ENCODE measurements at places on chromosomes 13 and 19.

- peak; percentile 41 for DNase-seq
Measured at GRCh38 chr19:55649268-55650125, 1.5 kb downstream of the CCDC106 start.

DNA sequence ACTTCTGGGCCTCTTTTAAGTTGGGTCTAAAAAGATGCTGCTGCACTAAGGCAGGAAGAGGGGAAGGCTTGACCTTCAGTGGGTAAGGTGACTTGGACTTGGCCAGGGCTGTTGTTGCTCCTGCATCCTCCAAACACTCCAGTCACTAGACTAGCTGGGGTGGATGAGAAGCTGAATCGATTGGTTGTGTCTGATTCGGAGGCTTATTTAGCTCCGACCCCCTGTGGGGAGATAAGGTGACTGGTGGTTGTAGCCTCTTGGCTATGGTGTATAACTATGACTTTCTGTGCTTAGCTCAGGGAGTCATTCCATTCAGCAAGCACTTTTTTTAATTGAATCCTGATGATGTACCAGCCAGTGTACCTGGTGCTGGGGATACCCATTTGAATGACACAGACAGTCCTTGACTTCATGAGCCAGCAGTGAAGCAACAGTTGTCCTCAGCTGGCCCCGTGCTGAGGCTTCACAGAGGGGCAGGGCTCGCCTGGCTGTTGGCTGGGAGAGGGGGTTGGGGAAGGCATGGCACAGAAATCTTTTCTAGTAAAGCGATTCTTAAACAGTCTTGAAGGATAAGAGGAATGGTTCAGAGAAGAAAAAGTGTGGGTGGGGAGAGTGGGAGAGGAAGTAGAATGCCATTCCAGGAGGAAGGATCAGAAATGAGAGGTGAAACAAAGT lies 9.9 kb downstream of the PCDH8 start:
- no peak for DNase-seq

- no peak for DNase-seq
Measured at GRCh38 chr13:84686973-84687372, 804.7 kb upstream of the SLITRK1 start.

DNA sequence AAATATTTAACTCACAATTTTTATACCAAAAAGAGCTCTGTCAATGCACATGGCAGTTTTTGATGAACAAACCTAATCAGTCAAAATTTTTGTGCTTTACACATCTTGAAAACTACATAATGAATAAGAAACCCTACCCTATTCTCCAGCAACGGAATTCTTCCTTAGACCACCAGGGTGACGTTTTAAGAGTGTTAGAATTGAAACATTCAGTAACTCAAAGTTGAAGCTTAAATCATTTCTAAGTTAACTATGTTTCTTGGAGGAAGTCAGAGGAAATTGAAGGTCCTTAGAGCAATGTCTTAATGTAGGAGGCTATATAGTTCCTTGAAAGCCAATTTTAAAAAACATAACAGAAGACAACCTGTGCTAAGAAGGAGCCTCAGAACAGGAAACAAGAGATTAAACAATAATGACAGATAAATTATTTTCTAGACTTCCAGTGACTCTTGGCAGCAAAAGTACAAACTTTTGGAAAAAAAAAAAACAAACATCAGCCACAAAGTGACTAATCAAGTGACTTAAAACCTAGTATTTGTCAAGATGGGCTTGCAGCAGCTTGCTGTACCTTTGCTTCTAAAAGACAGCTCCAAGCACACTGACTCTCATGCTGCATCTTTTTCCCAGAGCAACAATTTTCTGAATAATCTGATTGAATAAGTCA lies 6.2 kb downstream of the SPRY2 start:
- no peak for DNase-seq

GRCh38 chr13:59480396-59481259 lies 683.1 kb downstream of the DIAPH3 start:
- no peak for DNase-seq

- DNase-seq: no peak
Measured at GRCh38 chr13:48457578-48458242, 44.8 kb upstream of the LPAR6 start.

DNA sequence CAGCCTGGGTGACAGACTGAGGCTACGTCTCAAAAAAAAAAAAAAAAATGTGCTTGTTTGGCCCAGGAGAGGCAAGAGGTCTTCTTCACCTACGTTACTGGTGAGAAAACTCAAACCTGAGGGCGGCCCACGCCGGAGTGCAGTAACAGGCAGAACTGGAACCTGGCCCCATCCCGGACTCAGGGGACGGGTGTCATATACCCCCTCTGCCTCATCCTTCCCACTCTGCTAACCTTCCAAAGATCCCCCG lies 414 bp upstream of the ADAT3 start:
- DNase-seq: no peak

- DNase-seq: no peak
Measured at GRCh38 chr13:46633416-46633815, 80.4 kb downstream of the LRCH1 start.

GRCh38 chr19:48877855-48878195 lies 5.6 kb downstream of the PPP1R15A start:
- no peak for DNase-seq

DNA sequence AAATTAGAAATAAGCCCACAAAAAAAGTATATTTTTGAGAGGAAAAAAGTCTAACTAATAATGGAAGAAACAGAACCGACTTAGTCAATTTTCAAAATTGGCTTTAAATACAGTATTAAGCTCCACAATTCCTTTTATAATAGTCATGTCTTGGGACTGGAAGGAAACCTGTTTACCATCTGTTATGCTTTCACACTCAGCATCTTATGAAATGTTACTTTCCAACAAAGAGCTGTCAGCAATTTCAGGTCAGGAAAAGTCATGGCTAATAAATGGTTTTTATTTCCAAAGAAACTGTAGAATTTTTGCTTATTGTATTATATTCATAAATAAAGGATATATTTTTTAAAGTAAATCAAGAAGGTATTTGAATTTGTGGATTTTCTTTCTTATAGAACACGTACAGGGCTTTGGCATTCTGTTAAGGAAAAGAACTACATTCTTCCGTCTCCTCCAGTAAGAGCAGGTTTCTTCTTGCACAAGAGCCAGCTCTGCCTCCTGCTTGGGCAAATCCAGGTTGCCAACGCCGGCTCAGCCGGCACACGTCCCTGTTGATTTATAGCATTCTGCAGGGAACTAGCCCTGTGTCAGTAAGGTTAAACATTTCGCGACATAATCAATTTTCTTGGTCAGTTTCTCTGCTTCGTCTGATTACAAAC lies 52.9 kb upstream of the GPR12 start:
- no peak for DNase-seq

- no peak for DNase-seq
Measured at GRCh38 chr19:46201454-46202310, 27.9 kb upstream of the IGFL1 start.

- DNase-seq: no peak
Measured at GRCh38 chr13:95524264-95524901, 28.1 kb upstream of the CLDN10 start.

- no peak for DNase-seq
Measured at GRCh38 chr13:72456486-72456885, 270.9 kb downstream of the MZT1 start.

GRCh38 chr13:23392313-23392712 lies 41.2 kb downstream of the SACS start:
- no peak for DNase-seq

DNA sequence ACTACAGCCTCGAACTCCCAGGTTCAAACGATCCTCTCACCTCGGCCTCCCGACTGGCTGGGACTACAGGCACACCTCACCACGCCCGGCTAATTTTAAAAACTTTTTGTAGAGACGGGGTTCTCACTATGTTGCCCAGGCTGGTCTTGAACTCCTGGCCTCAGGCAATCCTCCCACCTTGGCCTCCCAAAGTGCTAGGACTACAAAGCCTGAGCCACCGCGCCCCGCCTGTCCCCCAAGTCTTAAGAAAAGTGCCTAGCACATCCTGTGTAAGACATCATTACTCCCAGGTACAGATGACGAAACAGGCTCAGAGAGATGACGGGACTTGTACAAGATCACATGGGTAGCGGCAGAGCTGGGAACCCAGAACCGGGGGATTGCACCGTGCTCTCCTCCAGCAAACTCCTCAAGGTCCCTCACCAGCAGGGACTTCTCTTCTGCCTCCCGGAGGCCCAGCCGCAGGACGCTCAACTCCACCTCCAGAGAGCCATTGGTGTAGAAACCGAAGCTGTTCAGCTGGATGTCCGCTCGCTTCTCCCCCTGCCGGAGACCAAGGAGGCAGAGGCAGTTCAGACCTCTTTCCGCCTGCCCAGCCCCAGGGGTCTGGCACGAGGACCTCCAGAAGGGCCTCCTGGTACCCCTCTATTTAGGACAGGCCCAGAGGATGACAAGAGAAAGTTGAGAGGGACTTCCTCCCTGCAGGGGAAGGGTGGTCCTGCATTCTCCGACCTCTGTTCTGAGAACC lies 1.0 kb downstream of the GPR108 start:
- peak; percentile 85 for DNase-seq

GRCh38 chr13:93355094-93355493 lies 128.5 kb downstream of the GPC6 start:
- no peak for DNase-seq

- DNase-seq: no peak
Measured at GRCh38 chr19:39277598-39277997, 9.4 kb downstream of the IFNL2 start.

GRCh38 chr19:35229601-35230000 lies 1.1 kb upstream of the FAM187B start:
- no peak for DNase-seq

- DNase-seq: no peak
Measured at GRCh38 chr13:20170921-20171320, 10.1 kb upstream of the GJA3 start.

GRCh38 chr19:19111967-19112580 lies 26.2 kb downstream of the TMEM161A start:
- no peak for DNase-seq

DNA sequence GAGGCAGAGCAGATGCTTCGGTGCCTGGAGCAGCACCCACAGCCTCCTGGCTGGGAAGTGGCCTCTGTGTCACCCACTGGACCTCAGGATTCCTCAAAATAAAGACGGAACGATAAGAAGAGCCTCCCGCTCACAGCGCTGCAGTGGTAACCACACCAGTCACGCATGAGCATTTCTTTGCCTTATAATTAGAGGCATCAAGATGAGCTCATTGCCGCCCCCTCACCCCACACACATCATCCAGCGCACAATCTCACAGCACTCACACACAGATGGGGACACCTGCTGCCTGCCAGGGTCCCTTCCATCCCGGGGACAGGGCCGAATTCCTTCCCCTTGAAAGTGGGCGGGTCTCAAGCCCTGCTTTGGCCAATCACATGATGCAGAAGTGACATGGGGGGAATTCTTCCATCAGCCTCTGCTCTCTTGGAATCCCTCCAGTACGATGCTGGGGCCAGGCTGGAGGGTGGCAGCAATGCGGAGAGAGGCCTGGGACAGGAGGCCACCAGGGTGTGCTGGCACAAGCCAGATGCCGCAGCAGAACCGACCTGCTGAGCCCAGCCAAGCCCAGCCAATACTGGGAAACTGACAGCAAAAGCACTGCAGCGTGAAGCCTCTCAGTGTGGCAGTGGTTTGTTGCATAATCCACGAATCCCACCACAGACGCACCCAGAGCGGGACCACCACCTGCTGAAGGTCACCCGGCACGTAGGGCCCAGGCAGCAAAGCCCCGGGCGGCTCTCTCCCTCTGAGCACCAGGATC lies 16.0 kb downstream of the PIP5K1C start:
- DNase-seq: peak; percentile 32

GRCh38 chr19:43337737-43338136 lies 15.7 kb upstream of the CD177 start:
- no peak for DNase-seq

GRCh38 chr19:56613639-56614038 lies 18.5 kb downstream of the ZNF71 start:
- DNase-seq: no peak

- DNase-seq: no peak
Measured at GRCh38 chr13:32811297-32811800, 204.9 kb upstream of the KL start.

GRCh38 chr13:23824371-23824770 lies 64.8 kb downstream of the MIPEP start:
- no peak for DNase-seq

- peak; percentile 45 for DNase-seq
Measured at GRCh38 chr13:92677571-92677970, 549.0 kb upstream of the GPC6 start.

DNA sequence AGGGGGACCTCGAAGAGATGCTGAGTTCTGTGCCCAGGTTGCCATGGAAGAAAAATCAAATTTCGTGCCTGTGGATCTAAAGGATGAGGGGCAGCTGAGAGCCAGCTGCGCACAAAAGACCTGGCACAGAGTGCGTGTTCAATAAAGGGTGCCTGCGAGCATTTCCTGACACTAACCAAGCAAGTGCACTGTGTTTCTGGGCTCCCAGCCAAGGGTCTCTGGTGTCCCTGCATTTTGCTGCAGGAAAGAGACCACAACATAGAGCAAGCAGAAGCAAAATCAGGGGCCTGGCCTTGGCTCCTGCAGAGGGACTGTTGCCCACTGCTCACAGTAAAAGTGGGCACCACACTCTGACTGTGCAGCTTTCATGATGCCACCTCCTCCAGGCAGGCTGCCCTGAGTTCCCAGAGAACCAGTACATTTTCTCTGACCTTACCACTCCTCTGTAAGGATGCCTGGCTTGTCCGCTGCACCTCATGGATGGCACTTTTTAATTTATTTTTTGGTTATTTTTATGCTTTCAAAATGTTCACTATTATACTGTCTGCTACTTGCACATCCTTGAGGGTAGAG lies 70.8 kb upstream of the GPR12 start:
- DNase-seq: no peak

GRCh38 chr13:43196750-43197370 lies 173.5 kb downstream of the DNAJC15 start:
- DNase-seq: no peak

- no peak for DNase-seq
Measured at GRCh38 chr13:98111168-98112098, 31.5 kb upstream of the FARP1 start.

- DNase-seq: no peak
Measured at GRCh38 chr13:51629491-51630287, 45.4 kb downstream of the WDFY2 start.

DNA sequence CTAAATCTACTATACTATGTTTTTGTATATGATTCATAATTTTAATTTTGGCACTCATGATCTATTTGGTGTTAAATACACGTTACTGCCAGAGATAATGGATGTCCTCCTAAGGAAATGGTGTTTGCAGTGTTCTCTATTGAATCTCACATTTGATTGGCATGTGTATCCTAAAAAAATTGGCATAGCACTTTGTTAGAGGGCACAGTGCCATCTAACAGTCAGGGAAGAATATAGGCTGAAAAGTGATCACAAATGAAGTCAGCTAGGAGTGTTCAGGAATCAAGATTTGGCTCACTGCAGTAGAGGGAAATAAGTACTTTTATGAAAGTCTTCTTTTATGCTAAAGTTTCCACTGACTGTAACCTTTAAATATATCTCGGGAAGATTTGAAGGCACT lies 624.6 kb downstream of the GPC6 start:
- DNase-seq: no peak
